NCI-H187 treated with DMSO at 0.1 percent for 48 hours (cell line): ENCODE measurements at places on chromosomes 3 and 15.

DNA sequence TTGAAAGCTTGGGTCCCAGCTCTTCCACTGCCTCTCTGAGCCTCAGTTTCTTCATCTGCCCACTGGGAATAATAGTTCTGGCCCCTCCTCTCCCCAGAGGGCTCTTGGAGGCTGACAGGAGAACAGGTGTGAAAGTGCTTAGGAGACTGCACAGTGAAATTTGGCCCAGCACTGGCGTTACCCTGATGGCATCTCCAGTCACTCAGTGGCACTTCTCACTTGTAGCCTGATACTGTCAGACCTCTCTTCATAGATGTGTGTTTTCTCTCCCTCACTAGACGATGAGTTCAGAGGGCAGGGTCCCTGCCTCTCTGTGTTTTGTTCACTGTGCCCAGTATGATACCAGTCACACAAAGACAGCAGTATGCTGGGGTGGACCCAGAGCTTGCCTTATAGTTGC, 22.2 kb upstream of the IGDCC3 start:
- DNase-seq: no peak

DNA sequence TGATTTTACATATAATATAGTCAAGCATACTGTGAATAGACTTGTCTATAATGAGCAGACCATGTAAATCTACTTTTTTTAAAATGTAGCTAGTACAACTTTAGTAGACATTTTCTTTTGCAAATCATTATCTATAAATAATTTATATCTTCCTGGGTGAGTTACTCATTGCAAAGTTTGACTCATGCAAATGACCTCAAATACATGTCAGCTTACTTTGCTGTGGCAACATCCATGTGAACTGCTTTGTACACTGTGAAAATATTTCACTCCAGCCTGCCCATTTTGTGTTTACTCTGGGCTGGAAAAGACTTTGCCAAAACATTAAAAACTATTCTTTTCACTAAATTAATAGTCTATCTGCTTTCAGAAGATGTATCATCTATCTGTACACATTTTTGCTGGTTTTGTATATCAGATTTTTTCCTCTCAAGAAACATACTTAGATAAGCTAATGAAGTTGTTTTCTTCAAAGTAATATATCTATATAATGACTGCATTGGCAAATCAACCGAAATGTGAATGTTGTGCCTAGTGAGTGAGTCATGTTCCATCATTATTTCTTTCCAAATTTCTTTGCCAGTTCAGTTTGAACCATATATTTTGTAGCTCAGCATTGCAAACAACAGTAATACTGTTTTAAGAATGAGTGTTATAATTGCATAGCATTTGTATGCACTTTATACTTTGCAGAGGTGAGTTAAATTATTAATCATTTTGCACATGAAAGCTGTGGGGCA, 26.5 kb downstream of the IGSF10 start:
- no peak for DNase-seq

DNA sequence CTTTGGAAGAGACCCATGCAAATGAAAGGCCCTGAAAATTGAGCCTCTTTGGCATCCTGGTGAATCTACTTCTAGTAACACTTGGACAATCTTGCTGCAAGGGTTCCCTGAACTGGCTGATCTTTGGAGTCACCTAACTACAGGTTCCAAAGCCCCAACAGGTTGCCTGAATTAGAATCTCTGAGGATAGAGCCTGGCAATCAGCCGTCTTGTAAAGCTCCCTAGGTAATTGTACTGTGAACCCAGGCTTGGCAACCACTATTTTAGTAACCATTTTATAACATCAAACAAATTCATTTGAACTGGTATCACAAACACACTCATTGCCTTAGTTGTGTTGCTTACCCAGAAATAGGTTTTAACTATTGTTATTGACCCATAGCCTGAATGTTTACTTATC, 20.1 kb downstream of the PAQR9 start:
- no peak for DNase-seq

GRCh38 chr15:47998619-47999019, 122.2 kb upstream of the SLC24A5 start:
- DNase-seq: no peak

DNA sequence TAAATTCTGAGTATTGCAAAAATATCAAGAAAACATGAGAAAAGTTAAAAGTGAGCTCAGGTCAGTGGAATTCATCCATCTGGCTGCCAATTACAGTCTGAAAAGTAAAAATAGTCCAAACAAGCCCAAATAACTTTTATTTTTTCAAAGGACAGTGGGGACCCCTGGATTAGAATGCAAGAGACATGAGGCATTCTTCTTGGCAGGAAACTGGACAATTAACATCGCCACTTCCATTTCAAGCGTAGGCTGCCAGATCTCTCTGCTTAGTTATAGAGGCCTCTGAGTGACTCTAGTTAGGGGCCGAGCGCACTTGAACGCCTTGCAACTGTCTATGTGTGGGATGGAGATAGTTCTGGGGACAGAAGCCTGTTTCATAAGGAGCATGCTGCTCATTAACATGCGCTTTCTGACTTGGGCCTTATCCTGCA, 189.1 kb downstream of the GHSR start:
- no peak for DNase-seq

DNA sequence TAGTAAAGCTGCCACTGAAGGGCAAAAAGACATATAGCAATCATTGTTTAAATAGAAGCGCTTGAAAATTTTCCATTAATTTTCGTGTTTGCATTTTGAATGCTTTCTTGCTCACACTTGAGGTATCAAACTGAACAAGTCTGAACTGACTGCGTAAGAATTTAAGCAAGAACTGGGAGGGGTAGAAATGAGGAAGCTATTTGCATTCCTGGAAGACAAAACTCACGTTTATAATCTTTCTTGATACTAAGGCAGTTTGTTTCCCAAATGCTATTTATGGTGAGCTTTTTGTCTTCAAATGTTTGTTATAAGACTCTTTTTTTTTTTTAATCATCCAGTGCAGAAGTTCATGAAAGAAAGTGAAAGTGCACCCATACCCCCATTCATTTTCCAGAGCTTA, 499.8 kb upstream of the TPRG1 start:
- no peak for DNase-seq

DNA sequence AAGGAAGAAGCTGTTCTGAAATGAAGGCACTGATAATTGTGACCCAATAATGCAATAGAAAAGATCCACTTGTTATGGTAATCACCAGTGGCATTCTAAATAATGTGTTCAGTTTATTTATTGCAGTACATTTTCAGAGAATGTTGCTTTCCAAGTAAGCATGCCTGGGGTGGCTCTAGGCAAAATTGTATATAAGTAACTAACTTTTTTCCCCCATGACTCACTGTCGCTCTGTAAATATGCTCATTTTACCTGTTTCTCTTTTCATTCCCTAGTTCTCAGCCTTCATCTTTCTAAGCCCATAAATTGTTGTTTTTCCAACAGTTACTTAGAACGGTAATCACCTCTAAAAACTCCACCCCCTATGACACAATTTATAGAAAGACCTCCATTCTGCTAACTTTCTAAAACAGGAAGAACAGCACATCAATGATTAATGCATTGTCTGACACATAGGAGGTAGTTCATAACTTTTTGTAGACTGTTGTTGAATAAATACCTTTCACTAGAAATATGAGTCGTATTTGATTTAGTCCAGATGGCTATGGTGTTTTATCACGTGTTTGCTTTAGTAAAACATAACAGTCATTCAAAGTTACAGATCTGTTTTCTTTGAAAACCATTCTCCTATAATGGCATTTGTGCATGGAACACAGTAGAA, 143.1 kb downstream of the LSAMP start:
- no peak for DNase-seq

- DNase-seq: no peak
Measured at GRCh38 chr15:95990833-95991232, 339.7 kb upstream of the NR2F2 start.

DNA sequence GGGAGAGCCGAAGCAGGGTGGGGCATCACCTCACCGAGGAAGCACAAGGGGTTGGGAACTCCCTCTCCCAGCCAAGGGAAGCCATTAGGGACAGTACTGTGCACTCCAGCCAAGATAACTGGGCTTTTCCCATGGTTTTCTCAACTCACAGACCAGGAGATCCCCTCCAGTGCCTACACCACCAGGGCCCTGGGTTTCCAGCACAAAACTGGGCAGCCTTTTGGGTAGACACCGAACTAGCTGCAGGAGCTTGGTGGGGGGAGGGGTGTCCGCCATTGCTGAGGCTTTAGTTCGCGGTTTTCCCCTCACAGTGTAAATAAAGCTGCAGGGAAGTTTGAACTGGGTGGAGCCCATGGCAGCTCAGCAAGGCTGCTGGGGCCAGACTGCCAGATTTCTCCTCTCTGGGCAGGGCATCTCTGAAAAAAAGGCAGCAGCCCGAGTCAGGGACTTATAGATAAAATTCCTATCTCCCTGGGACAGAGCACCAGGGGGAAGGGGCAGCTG, 129.6 kb upstream of the LMCD1 start:
- DNase-seq: no peak

GRCh38 chr3:103388214-103388613, 953.4 kb downstream of the ZPLD1 start:
- DNase-seq: no peak

- no peak for DNase-seq
Measured at GRCh38 chr3:10371167-10371566, 50.3 kb upstream of the SEC13 start.

GRCh38 chr15:58608129-58608590, 141.3 kb downstream of the ADAM10 start:
- DNase-seq: no peak

DNA sequence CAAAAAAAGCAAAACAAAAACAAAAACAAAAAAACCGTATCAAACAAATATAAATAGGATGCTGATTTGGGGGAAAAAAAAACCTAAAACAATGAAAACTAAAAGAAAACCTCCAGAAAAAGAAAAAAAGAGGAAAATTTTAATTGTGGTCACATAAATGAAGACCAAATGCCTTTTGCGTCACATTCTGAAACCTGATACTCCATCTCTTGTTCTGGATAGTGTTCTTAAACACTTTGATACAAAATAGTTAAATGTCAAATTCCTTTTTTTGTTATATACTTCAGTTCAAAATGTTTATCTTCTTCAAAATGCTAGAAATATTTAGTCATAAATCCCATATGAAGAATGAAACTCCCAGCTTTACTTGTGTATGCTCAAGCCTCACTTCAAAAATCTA, 31.0 kb downstream of the COPS2 start:
- no peak for DNase-seq

DNA sequence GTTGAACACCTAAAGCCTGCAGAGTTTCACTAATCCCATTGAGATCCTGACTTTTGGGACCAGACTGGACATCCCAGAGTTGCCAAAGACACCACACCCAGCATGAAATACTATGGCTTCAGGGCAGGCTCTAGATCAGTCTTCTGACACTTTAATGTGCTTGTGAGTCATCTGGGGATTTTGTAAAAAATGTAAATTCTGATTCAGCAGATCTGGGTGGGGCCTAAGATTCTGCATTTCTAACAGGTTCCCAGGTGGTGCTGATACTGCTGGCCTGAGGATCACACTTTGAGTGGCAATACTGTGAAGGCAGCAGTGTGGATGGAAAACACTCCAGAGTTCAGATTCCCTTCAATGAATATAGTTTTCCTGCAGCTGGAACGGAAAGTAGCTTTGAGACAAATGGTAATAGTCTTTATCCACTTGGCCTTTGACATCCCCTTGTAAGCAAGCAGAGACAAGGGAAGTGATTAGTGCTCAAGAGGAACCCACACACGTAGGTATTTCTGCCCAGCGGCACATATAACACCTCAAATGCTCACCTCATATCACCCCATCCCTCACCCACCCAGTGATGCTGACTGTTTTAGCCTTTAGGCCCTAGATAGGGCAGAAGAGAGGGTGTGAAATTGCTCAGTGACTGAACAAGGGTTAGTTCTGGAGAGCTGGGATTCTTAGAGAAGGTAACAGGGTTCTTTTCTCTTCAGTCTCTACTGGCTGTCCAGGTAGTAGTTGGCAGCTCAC, 51.5 kb upstream of the GSK3B start:
- DNase-seq: no peak

DNA sequence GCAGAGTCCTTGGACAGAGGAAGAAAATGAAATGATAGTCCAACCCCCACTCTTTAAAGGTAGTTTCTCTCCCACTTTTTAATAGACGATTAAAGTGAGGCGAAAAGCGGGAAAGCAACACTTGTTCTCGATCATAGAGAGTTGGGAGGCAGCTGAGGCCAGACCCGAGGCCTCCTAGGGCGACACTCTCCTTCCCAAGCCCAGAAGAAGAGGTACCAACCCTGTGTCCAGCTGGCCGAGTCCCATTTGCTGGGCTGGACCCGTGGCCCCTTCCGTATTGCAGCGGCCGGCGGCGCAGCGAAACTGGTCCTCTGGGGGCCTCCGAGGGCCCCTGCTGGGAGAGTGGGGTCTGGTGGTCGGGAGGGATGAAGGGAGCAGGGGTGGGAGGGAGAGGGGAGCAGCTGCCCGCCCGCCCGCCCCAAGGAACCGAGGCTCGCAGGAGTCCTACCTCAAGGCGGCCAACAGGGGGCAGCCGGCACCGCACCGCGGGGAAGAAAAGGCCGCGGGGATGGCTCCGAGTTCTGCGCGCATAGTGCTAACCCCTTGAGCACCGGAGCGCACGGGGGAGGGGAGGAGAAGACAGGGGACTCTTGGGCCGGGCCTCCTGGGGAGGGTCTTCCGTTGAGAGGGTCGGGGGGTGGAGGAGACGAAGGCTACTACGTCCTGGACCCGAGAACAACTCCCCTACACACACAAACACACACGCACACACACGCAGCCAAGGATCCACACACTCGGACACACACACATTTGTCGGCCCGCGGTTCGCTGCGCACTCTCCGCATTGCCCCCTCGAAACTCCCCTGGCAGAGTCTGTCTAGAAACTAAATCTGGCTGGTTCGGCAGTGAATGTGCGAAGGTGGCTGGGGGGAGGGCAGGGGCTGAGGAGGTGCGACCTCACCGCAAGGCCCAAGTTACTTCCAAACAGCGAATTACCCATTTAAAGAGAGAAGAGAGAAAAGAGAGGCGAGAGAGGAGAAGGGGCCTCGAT, 2.0 kb downstream of the WNT5A start:
- DNase-seq: no peak

- DNase-seq: no peak
Measured at GRCh38 chr15:66703540-66703941, 1.5 kb downstream of the SMAD6 start.

DNA sequence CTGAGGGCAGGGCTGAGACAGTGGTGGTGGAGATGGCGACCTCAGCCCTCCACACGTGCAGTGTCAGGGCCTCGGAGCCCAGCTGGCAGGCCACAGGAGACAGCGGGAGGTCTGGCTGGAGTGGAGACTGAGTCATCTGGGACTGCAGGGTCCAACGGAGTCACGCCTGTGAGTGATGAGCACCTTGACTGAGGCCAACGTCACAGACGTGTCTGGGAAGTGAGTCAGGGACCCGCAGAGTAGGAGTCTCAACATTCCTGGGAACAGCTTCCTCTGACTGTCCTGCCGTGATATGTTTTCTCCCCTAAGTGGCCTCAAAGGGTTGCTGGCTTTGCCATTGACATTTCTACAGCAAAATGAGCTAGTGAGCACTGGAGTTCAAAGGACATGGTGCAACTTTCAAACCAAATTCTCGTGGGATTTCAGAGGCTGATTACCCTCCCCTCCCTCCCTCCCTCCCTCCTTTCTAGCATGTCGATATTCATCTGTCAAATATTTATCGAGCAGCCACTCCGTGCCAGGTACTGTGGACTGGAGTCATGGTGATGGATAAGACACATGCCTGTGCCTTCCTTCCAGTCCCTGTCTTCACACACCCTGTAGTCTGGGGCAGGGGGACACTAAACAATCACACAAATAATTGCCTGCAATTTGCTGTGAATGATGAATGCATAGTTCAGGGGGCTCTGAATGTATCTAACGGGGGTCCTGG, 53.3 kb upstream of the AMOTL2 start:
- no peak for DNase-seq

GRCh38 chr15:22839046-22839695, 705 bp downstream of the NIPA2 start:
- DNase-seq: no peak

- DNase-seq: no peak
Measured at GRCh38 chr3:126035362-126036050, 48.4 kb downstream of the SLC41A3 start.
